Stimulated activated naive CD4-positive, alpha-beta T cell (primary cell): ENCODE measurements at places on chromosomes 6 and 20.

DNA sequence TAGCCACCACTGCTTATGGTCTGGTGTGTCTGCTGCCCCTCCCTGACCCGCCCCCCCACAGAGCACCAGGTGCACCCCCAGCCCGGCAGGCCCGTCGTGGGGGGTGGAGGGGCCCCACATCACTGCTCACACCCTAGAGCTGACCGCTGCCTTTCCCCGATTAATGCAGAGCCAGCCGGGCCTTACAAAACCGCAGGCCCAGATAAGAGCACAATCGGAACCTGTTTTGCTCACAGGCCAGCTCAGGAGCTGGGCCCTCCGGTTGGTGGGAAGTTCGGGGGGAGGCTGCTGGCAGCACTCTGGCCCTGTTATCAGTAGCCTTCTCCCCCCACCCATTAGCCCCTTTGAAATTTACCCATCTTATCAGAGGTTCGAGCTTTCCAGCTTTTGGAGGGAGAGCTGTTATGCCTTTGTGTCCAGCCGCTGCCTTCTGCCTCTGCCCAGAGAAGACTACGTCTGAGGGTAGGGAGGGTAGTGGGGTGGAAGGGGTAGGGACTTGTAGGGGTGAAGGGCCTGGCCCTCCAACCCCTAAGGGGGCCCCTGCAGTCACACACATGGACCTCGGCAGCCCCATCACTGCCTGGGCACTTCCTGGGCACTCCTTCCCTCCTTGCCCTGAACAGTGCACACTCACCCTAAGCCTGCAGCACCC lies 6.9 kb upstream of the SPDEF start:
- DNase-seq = no peak

GRCh38 chr6:26388014-26388413 lies 5.1 kb downstream of the BTN2A2 start:
- DNase-seq = no peak

- DNase-seq = no peak
Observed at GRCh38 chr6:126110512-126111270, 124.4 kb downstream of the TRMT11 start.

DNA sequence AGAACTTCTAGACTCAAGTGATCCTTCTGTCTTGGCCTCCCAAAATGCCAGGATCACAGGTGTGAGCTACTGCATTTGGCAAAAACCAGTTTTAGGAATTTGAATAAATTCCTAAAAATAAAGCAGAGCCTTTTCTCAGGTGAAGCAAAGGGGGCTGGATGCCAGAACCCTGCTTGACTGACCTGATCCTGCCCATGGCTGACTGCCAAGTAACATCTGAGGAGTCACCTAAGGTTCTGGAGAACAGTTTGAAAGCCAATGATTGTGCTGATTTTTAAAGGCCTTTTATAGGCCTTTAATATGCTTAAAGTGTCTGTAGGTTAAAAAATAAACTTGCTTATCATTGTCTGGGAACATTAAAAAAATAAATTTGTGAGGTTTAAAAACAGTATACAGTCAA lies 14.1 kb upstream of the ZSCAN12 start:
- DNase-seq = no peak

GRCh38 chr20:41344938-41345728 lies 4.5 kb downstream of the LPIN3 start:
- no peak for DNase-seq

- DNase-seq = no peak
Observed at GRCh38 chr6:124967444-124967843, 5.2 kb downstream of the RNF217 start.

GRCh38 chr6:31683591-31683990 lies 2.7 kb upstream of the LY6G5C start:
- DNase-seq = no peak

- DNase-seq = no peak
Observed at GRCh38 chr20:47063407-47063806, 168.8 kb downstream of the EYA2 start.

DNA sequence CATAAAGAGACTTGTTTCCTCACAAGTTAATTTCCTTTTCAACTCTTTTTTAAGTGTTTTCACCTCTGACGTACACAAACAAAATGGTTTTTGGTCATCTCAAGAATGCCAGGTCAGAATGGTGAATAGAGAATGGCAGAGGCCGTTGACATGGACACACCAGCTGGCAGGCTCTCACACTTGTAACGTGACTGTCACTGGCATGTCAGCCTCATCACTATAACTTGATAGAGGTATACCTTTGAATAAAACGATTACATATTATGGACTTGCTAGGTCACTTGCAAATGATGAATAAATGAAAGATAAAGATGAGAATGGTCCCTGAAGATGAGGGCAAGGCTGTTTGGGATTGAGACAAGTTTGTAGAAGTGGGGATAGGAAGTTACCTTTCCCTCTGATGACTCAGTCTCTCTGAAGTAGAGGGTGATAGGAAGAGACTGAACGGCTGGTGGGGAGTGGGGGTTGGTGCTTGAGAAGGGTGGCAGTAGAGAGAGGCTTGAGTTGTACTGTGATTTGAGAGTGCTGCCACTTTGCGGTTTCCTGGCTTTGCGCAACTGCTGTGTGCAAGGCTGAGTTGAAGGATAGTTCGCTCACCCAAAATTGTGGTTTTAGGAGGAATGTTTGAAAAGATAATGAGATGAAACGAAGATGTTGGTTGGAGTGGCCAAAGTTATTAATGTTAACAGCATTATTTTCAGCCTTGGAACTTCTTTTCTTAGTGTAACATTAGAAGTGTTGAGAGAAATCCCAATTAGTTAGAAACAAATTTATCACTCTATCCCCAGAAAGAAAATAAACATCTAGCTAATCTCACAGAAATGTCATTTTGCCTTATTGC lies 30.3 kb downstream of the TBPL1 start:
- no peak for DNase-seq

GRCh38 chr6:32517654-32518445 lies 12.2 kb downstream of the HLA-DRB5 start:
- DNase-seq = no peak

GRCh38 chr6:136784910-136785746 lies 7.1 kb downstream of the MAP3K5 start:
- DNase-seq = no peak

GRCh38 chr6:37540390-37540789 lies 40.7 kb upstream of the CCDC167 start:
- no peak for DNase-seq

GRCh38 chr6:7721649-7722048 lies 4.2 kb upstream of the BMP6 start:
- DNase-seq = no peak

DNA sequence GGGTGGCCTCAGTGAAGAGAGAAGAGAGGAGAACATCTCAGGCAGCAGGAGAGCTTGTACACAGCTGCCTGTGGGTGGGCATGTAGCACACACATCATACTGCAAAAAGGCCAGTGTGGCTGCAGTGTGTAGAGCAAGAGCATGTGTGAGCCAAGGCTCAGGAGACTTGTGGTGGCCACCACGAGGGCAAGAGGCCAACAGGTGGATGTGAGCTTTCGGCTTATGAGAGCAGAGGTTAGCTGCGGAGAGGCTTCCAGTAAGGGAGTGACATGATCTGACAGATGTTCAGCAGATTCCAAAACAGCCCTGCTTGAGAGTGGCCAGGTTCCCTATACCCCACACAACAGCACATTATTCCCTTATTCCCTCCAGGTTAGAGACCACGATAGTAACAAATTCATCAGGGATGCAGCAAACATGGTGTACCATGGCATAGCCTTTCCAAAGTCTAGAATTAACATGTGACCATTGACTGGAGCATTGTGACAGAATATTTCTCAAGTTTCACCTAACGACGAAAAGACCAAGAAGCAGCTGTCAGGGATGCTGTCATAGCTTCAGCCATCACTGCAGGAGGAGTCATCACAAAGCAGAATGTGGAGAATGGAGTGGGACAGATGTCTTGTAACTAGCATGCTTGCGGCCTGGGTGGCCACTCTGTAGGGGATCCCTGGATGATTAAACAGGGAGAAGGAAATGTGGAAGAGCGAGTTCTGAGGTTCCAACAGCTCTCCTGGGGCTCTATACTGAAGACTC lies 23.1 kb downstream of the HM13 start:
- DNase-seq = no peak

DNA sequence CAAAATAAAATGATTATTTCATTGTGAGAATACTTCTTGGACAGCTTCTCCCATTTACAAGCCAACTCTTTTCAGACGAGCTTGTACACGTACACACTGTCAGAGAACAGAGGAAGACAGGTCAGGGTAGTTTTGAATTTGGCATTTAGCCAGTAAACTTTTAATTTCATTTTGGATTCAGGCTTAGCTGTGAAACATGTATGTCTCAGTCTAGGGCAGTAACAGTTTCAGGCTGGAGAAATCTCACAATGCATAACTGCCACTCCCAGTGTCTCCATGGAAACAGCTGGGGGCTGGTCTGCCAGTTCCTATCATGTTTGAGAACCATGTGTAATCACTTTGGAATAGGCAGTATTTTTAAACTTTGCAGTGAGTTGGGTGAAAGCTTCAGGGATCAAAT lies 22.0 kb upstream of the QKI start:
- DNase-seq = no peak

- DNase-seq = no peak
Observed at GRCh38 chr20:63711085-63711645, 3.3 kb downstream of the ZGPAT start.

- DNase-seq = no peak
Observed at GRCh38 chr6:72535124-72535523, 86.7 kb upstream of the KCNQ5 start.

- peak; percentile 36 for DNase-seq
Observed at GRCh38 chr6:1604158-1605003, 5.3 kb upstream of the FOXC1 start.

DNA sequence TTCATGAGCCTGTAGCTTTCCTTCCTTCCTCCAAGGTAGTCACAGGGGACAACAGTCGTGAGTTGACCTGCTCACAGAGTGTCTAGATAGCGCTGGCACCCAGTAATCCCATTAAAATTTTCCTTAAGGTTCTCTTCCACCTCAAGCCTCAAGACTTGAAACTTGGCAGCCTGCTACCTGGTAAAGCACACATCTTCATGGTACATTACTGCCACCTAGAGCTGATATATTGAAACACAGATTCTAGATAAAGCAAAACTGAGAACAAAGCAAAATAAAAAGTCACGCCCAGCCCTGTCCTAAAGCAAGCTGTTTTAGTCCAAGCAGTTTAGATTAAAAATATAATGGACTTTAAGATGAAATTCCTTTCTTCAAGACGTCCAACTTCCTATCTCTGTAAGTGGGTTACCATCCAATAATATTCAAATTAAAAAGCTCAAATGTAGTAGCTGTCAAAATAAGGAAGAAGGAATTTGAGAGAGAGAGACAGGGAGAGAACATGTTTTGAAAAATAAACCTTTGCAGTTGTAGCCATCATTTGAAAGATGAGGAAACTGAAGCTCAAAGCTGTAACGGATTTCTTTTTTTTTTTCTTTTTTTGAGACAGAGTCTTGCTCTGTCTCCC lies 50.7 kb upstream of the CD83 start:
- no peak for DNase-seq

DNA sequence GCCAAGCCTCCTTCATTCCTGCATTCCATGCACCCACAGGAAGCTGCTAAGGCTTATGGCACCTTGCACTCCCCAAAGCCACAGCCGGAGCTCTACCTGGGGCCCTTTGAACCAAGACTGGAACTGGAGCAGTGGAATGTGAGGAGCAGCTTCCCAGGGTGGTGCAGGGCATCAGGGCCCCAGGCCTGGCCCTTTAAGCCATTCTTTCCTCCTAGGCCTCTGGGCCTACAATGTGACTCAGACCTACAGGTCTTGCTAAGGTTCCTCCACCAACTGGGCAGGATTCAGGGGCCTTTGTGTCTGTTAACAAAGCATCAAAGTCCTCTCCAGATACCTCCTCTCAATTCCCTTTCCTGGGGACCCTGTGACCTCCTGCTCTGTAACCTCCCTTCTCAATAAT lies 36.2 kb downstream of the SF3B5 start:
- no peak for DNase-seq

- DNase-seq = no peak
Observed at GRCh38 chr6:111686249-111686931, 80.7 kb upstream of the TRAF3IP2 start.

GRCh38 chr6:56193846-56194245 lies 53.5 kb downstream of the COL21A1 start:
- DNase-seq = no peak

- DNase-seq = no peak
Observed at GRCh38 chr6:6689400-6690143, 101.1 kb downstream of the LY86 start.

- no peak for DNase-seq
Observed at GRCh38 chr20:24503352-24503931, 34.0 kb downstream of the SYNDIG1 start.

DNA sequence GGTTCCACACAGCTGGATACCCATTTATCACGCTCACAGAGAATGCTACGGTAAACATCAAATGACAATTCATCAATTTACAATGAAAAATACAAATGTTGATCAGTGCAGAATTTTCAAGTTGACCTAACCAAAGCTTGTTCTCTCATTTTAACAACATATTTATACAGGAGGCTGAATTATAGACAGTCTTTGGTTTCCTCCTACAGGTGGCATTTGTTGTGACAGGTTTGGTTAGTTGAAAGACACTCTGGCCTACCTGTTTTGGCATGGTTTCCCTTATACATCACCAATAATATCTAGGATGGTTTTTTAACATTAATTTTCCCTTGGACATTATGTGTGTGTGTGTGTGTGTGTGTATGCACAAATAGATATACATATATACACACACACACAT lies 642.5 kb upstream of the MMS22L start:
- DNase-seq = no peak

GRCh38 chr6:25958700-25959162 lies 3.9 kb upstream of the TRIM38 start:
- DNase-seq = no peak

GRCh38 chr20:62822788-62823651 lies 6.2 kb downstream of the COL9A3 start:
- peak; percentile 9 for DNase-seq

DNA sequence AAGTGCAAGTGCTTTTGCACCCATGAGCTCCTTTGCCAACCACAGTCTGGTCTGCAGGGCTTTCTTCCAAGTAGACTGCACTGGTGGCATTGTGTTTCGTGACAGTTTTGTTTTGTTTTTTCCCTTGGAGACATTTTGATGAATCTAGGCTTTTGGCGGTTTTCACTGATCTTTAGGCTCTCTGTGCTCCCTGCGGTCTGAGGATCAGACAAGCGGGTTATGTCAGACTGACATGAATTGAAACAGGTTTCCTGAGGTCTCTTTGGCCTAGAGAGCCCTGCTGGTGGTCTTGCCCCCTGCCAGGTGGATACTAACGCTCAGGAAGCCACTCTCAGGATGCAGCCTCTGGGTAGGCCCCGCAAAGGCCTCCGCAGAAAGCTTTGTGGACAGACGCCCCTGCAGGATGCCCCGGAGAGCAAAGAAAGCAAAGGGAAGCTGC lies 555.4 kb upstream of the AGPAT4 start:
- no peak for DNase-seq

GRCh38 chr20:48273843-48274242 lies 488.6 kb upstream of the SULF2 start:
- no peak for DNase-seq

DNA sequence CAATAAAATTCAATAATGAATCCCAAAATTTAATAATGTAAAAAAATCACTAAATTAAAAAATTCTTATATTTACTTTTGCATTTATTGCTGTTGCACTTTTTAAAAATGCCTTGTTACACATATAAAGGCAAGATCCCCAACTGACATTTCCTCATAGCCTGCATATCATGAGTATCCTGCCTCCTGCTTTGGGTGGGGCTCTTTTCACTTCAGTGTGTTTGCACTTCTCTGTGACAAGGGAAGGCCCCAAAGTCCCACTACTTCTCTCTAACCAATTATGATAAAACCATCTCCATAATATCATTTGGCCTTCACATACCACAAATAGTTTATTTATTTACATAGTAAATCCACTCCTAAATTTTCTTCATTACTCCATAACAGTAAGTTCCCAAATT lies 446.1 kb upstream of the MARCKS start:
- DNase-seq = no peak

GRCh38 chr6:134077301-134077700 lies 24.9 kb upstream of the SLC2A12 start:
- no peak for DNase-seq
